ENCODE measurements at places on chromosomes 6 and 20.

DNA sequence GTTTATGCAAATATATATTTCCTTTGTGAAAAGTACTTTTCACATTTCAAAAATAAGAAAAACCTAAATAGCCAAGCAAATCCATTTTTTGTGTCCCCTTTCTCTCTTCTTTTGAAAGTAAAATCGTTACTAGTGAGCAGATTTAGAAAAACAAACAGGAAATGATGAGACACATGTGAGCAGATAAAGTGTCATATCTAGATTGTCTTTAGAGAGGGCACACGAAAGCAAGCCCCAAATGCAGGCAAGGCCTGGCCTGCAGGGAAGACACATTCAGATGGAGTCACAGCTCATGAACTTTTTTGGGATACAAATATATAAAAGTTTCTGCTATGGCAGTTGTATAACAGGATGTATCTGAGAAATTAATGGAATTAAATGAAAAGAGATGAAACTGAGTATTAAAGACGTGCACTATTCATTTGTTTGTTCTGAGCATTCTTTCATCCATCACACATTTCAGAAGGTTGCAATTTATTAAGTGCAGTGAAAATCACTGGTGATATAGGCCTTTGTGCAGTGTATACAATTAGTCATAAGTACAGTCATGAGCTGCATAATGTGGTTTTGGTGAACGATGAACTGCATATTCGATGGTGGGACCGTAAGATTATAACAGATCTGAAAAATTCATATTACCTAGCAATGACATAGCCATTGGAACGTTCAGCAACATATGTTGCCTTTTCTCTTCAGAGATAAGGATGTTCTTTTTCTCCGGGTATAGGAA, 101.4 kb downstream of the PACRG start:
- no peak for DNase-seq

GRCh38 chr6:137728386-137729349, 138.4 kb upstream of the TNFAIP3 start:
- DNase-seq: no peak

DNA sequence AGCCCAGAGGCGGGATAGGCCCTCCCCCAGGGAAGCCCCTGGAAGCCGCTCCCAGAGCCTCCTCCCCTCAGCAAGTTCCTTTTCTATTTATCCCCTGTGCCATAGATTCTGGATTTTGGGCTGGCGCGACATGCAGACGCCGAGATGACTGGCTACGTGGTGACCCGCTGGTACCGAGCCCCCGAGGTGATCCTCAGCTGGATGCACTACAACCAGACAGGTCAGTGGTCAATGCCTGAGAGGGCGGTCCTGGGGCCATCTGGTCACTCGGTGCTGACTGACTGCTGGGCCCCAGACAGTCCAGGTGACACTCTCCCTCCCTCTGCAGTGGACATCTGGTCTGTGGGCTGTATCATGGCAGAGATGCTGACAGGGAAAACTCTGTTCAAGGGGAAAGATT, 6.2 kb downstream of the MAPK13 start:
- no peak for DNase-seq

DNA sequence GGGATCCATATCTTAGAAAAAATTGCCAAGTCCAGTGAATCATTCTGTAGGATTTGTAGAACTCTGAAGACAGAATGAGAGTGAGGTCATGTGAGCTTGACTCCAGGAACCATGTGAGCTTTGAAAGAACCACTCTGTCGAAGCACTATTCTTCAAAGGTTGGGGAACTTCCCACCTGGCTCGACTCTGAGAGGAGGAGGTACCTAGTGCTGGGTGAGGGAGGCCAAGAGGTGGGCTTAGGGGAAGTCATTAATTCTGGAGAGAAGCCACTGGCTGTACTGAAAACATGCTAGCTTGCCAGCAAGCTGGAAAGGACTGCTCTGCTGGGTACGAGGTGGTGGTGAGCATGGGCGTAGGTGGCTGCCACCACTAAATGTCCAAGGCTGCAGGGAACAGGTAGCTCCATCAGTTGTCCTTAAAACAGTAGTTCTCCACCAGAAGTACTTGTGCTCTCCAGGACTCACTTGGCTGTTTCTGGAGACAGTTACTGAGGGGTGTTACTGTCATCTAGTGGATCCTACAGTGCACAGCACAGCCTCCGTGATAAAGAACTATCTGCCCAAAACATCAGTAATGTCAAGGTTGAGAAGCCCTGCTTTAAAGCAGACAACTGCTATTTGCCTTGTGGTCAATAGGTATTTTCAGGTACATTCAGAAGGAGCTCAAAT, 34.7 kb upstream of the SYNJ2 start:
- no peak for DNase-seq

- no peak for DNase-seq
Measured at GRCh38 chr20:50750145-50750671, 18.8 kb downstream of the PARD6B start.

GRCh38 chr20:10259166-10259565, 40.5 kb downstream of the SNAP25 start:
- no peak for DNase-seq

Measured in T-cell (primary cell).